MG63 (cell line): ENCODE measurements at places on chromosomes 11 and 22. TPM values are rescaled to one million over a fixed set of nuclear protein-coding genes. Genes with fewer than 3 reads are reported as not detected.

GRCh38 chr11:7511401-7511800 is 2.4 kb upstream of the PPFIBP2 start:
- no peak for DNase-seq

- DNase-seq: no peak
Measured at GRCh38 chr11:131796541-131796940, 426.1 kb downstream of the NTM start.

GRCh38 chr11:44709281-44709562 is 17.5 kb upstream of the TSPAN18 start:
- no peak for DNase-seq

KCNJ1 gene
- not detected in 2 replicates for total RNA-seq

HTR3A gene
- not detected in 2 replicates for total RNA-seq

GNG3 gene
- not detected in 2 replicates for total RNA-seq

NNMT gene
- 377 and 715 TPM in 2 replicates for total RNA-seq

DNA sequence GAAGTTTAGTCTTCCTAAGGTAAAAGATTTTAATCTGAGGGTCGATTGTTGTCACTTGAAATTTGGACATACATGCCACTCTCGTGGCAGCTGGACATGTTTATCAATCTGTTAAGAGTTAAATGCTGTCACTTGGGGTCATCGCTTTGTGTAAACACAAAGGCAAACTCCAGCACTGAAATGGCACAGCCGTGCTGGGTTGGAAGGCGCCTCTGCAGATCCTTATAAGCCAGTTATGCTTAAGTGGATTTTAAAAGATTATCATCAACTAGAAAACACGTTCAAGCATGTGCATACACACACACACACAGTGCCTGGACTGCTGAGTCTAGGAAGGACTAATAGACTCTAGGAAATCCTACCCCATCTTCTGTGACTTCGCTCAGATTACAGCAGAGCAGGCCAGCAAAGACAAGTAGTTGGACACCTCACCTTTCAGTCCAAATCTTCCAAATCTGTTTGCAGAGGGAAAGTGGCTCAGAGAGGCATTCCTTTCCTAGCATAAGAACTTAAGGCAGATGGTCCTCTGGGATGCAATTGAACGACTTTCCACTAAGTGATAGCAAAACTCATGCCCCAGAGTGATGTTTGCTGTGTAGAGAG is 83.7 kb downstream of the CACNG2 start:
- DNase-seq: no peak

DNA sequence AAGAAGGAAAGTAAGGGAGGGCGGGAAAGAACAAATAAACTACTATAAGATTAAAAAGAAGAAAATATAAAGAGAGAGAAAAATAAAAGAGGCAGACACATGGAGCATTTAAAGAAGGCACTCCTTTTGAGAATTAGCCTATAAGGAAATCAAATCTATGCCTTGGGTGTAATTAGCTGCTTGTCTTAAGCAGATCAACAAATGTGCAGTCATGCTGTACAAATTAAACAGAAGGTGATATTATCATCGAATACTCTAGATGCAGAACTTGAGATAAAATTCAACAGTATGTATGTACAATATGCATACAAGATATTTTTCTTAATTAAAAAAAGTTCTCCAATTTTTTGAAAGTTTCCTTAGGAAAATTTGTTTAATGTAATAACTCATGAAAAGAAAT is 623.0 kb upstream of the CHORDC1 start:
- DNase-seq: no peak

TRIM49 gene
- not detected in 2 replicates for total RNA-seq

- no peak for DNase-seq
Measured at GRCh38 chr11:125083312-125084056, 20.4 kb downstream of the SLC37A2 start.

DNA sequence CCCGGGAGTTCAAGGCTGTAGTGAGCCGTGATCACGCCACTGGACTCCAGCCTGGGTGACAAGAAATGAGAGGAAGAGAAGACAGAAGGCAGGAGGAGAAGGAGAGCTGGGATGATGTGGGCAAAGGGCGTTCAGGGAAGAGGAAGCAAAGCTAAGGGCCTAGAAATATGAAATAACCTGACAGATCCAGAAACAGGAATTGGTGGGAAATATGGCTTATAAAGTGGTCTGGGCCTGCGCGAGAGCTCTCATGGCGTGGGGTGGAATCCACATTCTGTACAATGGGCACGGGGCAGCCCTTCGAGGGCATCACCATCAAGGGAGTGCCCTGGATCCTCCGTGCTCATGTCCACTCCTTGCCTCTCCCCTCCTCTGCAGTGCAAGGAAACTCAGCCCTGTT is 46.8 kb upstream of the RASSF10 start:
- DNase-seq: no peak

GRCh38 chr11:64148917-64149617 is 16.8 kb downstream of the MACROD1 start:
- DNase-seq: no peak

DNA sequence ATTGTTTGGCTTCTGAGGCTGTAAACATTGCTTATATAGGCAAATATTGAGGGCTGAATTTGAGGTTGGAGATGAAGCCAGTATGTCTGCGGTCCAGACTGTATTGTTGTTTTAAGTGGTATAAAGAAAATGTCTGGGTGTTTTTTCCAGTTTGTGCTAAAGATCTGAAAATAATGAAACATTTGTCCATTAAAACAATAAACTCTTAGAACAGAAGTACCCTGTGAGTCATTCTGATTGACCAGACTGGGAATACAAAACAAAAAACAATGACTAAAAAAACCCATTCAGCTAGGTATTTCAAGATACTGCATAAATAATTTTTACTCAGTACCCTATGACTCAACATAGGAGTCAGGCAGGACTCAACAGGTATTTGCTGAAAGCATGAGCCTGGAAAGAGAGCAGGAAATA is 20.4 kb downstream of the ALKBH8 start:
- no peak for DNase-seq

- DNase-seq: no peak
Measured at GRCh38 chr22:27834364-27835185, 33.0 kb upstream of the MN1 start.

DNA sequence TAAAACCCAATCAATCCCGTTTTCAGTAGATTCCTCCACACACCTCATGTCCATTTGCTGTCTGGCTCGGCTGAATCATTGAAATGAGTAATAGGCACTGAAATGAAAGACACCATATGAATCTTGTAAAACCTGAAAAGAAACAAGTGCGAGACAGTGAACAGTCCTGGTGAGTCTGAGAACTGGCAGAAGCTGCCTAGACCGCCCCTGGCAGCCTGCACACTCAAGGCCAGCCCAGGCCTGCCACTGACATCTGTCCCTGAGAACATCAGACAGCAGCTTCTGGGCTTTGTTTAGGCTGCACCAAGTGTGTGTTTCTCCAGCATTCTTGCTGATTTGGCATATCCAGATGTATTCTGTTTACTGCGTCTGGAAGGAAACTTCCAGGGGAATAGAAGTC is 44.8 kb downstream of the ENDOD1 start:
- peak; percentile 84 for DNase-seq

GSTT4 gene
- total RNA-seq: not detected in 2 replicates

DNA sequence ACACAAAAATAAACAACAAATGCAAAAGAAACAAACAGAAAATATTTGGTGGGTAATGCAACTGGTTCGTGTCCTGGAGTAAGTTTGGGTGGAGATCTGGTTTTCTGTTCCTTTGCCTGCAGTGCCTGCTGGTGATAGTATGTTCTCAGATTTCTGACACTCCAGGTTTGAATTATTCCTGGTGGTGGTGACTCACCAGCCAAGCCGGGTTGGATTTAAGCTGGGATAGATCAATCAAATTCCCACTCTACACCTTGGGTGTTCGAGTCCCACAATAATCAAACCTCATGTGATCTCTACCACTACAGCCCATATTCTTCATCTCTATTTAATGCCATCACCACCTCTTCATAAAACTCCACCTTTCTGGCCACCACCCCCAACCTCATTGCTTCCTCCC is 421.8 kb downstream of the NTM start:
- DNase-seq: no peak

RHOD gene
- total RNA-seq: 27.9 and 85.6 TPM in 2 replicates

- DNase-seq: no peak
Measured at GRCh38 chr11:3190600-3190999, 25.5 kb upstream of the OSBPL5 start.

DNA sequence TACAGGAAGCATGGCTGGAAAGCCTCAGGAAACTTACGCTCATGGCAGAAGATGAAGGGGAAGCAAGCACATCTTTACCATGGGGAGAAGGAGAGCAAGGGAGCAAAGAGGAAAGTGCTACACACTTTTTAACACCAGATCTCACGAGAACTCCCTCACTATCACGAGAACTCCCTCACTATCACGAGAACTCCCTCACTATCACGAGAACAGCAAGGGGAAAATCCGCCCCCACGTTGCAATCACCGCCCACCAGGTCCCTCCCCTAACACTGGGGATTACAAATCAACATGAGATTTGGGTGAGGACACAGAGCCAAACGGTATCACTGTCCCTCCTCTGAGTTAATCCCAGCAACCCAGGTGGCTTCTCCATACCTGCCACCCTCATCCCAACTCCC is 84.5 kb downstream of the MN1 start:
- no peak for DNase-seq

GRCh38 chr22:23516304-23516703 is 63.8 kb downstream of the IGLL1 start:
- no peak for DNase-seq

- peak; percentile 75 for DNase-seq
Measured at GRCh38 chr22:37739035-37739434, 42.2 kb downstream of the TRIOBP start.

MUC6 gene
- not detected in 2 replicates for total RNA-seq

SNX32 gene
- total RNA-seq: 0.43 TPM in 1 of 2 replicates, not detected in the other

DNA sequence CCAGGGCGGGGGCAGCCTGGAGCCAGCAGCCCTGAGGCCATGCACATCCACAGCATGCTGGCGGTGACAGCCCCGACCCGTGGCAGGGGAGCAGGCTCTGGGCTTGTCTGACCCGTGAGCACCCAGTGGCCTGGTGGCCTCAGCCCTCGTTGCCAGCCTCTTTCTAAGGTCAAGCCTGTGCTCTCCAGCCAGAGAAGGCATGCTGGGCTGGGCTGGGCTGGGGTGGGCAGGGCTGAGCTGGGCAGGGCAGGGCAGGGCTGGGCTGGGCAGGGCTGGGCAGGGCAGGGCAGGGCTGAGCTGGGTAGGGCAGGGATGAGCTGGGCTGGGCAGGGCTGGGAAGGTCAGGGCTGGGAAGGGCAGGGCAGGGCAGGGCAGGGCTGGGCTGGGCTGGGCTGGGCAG is 10.6 kb downstream of the H19 start:
- DNase-seq: no peak

DNA sequence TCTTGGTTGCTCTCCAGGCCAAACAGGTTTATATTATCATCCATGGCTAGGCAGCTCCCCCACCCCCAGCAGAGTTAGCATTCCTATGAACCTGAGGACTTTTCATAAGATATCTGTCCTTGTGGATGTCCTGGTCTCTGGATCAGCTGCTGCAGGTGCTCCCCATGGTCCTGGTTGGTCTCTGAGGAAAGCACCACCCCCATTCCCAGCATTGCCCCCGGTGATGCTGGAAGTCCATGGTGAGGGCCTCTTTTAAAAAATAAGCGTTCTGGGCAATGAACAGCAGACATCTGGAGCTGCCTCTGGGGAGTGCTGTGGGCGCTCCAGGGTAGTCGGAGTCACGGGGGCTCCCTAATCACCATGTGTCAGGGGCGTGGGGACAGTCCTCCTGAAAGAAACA is 26.6 kb downstream of the DKK3 start:
- no peak for DNase-seq

DNA sequence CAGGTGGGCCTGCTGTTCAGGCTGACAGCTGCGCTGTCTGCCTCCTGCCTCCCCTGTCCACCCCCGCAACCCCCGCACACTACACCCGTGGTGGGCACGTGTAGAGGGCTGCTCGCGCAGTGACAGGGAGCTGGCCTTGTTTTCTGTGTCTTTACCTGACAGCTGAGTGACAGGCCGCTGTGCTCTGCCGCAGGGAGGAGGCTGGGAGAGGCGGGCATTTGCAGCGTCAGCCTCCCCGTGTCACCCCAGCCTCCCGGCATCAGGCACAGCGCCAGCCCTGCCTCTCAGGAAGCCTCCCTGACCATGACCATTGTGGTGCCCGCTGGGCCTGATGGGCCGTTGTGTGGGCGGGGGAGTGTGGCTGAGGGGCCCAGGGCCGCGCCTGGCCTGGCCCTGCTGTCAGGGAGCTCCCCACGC is 32.0 kb upstream of the RELT start:
- no peak for DNase-seq

DNA sequence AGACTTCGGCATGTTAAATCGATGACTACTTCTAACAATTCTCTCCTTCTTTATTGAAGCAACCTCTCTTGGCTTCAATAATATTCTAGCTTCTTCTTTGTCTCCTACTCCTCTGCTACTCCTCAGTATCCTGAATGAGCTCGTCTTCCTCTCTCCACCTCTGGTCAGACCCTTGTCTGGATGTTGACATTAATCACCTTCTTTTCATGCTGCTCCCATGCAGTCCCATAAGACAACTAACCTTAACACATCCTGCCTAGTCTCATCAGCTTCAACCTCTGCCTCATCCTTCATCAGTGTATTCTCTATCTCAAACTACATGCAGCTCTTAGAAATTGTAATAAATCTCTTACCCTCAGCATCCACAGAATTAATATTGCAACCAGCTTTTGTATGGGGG is 695.6 kb downstream of the CNTN5 start:
- no peak for DNase-seq

ANKK1 gene
- total RNA-seq: not detected in 2 replicates

GRCh38 chr22:37010174-37010573 is 9.1 kb downstream of the TST start:
- no peak for DNase-seq
